ENCODE measurements at places on chromosomes 1 and 21.
A peak's percentile ranks its signal among the peaks of the same experiment; 100 is the strongest.

GRCh38 chr1:171754353-171754705 is 12.5 kb upstream of the VAMP4 start:
- no peak for DNase-seq

- no peak for DNase-seq
Observed at GRCh38 chr1:56399326-56399725, 180.0 kb downstream of the PLPP3 start.

- DNase-seq, result no peak
Observed at GRCh38 chr21:34724857-34725195, 56.0 kb downstream of the CLIC6 start.

DNA sequence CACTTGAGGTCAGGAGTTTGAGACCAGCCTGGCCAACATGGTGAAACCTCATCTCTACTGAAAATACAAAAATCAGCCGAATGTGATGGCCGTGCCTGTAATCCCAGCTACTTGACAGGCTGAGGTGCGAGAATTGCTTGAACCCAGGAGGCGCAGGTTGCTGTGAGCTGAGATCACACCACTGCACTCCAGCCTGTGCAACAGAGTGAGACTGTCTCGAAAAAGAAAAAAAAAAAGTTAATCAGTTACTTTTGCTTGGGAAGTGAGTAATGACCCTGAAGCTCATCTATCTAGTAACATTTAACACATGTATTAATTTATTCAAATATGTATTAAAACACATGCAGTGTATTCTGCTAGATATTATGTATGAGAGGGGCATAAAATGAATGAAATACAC is 49.4 kb downstream of the ZNF326 start:
- no peak for DNase-seq

DNA sequence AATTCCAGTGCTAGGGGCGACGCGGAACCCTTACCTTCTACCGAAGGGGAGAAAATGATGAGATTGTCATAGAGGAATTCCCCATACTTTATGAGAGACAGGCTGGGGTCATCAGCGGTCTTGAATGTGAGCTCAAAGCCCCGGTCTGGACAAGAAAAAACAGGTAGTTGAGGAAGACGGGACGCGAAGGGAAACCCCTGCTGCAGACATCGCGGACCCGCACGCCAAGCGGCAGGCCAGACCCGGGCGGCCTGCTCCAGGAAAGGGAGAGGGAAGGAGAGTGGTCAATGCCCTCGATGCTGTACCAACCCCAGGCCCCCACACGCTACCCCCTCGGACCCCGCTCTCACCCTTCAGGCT is 342 bp downstream of the DDOST start:
- peak; percentile 17 for DNase-seq

DNA sequence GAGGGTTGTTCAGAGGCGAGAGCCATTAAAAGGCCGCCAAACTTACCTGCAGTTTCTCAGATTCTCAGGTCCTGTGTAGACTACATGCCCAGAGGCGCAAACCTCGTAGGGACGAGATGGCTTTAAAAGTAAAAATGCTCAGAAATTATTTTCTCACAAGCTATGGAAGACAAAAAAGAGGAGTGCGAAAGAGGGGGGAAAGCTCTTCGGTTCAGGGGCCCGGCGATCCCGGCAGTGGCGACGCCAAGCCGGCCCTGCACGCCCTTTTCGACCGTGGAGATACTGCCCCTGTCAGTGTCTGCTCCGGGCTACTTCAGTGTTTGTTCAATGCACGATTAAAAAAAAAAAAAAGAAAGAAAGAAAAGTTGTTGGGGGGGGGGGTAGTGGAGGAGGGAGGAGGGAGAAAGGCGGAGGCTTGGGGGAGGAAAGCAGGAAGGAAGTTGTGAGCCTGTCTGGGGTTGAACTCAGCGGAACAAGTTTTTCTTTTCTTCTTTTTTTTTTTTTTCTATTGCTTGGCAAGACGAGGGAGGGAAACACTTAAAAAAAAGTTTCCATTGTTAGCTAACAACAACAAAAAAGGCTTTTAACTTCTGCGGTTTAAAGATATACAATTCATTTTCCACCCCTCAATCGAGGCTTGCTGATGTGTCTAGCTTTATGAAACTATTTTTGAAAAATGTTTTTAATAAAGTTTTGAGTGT is at the start of gene ITPKB:
ITPKB (minus strand) TSS at position 288 of the 701 bp plus-strand sequence. CDS start 1,824 bp downstream, outside the sequence.
- DNase-seq, result peak; percentile 76

GRCh38 chr1:219278288-219278687 is 104.6 kb downstream of the LYPLAL1 start:
- no peak for DNase-seq

DNA sequence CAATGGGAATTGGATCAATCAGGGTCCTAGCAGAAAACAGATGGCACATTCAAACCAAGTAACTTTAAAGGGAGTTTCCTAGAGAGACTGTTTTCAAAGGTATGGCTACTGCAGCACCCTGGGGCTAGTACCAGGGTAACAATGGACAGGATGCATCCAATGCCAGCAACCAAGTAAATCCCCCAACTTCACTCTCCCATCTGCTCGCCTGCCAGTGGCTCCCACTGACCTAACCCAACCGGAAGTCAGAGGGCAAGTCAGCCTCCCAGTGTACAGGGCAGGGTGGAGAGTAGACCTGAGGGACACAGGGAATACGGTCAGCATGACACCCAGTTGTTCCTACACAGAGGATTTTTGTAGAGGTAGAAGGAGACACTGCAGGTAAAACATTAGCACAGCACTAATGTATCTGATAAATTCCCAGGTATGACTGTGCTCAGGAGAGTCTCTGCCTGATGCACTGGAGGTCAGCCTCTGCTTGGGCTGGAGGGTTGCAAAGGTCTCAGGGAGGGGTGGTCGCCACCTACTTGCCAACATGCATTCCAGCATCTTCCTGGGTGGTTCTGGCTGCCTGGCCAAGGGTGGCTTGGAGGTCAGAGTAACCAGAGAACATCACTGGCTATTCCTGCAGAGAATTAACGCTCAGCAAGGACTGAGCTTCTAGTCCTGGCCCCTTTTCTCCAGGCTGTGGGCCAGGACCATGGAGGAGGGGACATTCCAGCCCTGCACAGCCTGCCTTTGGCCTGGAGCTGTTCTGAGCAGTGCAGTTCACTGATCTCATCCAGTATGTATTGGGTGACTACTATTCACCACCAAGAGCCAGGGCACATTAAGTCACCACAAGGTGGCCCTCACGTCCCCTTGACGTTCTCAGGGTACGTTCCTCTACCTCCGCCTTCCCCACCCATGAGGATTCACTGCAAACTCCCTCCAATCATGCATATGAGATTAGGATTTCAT is 5.1 kb upstream of the GJA4 start:
- DNase-seq, result peak; percentile 9

- no peak for DNase-seq
Observed at GRCh38 chr1:32521165-32521564, 18.1 kb upstream of the ZBTB8A start.

DNA sequence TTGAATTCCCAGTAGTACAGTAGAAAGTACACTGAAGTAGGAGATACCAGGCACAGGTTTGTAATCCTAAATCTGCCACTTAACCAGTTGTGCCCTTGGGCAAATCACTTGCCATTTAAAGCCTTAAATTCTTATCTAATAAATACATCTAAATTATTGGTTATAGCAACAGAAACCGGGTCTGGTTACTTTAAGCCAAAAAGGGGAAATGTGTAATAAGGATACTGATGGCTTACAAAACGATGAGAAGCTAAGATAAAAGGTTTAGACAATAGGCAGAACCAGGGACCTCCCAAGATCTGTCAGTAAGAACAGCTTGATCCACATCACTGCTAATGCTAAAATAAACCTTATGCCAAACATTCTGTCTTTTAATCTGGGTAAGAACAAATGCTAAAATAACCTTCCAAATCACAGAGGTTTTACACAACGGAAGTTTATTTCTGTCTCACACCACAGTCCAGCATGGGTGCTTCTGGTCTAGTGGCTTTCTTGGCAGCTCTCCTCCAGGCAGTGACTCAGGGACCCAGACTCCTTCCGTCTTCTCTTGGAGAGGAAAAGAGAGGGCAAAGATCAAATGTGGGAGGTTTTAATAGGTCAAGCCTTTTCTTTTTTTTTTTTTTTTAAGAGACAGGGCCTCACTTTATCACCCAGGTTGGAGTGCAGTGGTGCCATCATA is 16.5 kb upstream of the ZMYM1 start:
- DNase-seq, result peak; percentile 48

- no peak for DNase-seq
Observed at GRCh38 chr1:189538271-189538670, 939.4 kb downstream of the BRINP3 start.

DNA sequence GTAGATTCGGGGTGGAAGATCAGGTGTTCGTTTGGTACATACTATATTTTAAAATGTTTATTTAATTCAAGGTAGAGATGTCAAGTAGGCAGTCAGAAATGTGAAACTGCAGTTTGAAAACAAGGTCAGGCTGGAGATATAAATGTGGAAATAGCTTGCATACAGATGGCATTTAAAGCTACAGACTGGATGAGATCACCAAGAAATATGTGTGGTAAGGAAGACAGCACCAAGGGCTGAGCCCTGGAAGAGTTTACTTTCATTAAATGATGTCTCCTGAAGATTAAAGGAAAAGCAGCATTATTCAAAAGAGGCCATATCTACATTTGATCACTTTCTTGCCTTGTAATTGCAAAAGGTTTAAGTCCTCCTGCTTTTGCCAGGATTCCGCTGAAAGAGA is 271.3 kb downstream of the PTBP2 start:
- DNase-seq, result no peak

- DNase-seq, result peak; percentile 27
Observed at GRCh38 chr1:27074175-27074780, 61.6 kb upstream of the TENT5B start.

GRCh38 chr1:112247036-112247597 is 148.9 kb upstream of the CTTNBP2NL start:
- no peak for DNase-seq

GRCh38 chr1:248733566-248733965 is 22.0 kb downstream of the LYPD8 start:
- no peak for DNase-seq

GRCh38 chr1:235368428-235368827 is 1.2 kb downstream of the TBCE start:
- no peak for DNase-seq

DNA sequence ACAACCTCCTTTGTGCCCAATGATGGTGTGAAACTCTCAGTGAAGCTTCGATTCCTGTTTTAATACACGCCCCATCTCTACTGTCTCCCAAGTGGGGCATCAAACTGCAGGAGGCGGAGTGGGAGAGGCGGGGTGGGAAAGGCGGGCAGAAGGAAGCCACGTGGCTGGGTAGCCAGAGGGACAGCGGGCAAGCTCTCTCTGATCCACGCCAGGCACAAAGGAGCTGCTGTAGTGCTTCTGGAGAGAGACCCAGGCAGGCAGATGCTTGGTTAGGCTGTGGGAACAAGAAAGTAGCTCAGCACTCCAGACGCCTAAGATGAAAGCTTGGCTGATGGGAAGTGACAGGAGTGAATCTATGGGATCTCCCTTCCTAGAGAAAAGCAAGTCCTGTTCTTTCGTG is 25.7 kb downstream of the TRIM67 start:
- no peak for DNase-seq

- DNase-seq, result no peak
Observed at GRCh38 chr1:67664048-67664447, 21.0 kb upstream of the GADD45A start.

- no peak for DNase-seq
Observed at GRCh38 chr1:42834803-42835202, 11.6 kb upstream of the ZNF691 start.

- DNase-seq, result no peak
Observed at GRCh38 chr1:50251702-50252101, 143.0 kb downstream of the ELAVL4 start.

DNA sequence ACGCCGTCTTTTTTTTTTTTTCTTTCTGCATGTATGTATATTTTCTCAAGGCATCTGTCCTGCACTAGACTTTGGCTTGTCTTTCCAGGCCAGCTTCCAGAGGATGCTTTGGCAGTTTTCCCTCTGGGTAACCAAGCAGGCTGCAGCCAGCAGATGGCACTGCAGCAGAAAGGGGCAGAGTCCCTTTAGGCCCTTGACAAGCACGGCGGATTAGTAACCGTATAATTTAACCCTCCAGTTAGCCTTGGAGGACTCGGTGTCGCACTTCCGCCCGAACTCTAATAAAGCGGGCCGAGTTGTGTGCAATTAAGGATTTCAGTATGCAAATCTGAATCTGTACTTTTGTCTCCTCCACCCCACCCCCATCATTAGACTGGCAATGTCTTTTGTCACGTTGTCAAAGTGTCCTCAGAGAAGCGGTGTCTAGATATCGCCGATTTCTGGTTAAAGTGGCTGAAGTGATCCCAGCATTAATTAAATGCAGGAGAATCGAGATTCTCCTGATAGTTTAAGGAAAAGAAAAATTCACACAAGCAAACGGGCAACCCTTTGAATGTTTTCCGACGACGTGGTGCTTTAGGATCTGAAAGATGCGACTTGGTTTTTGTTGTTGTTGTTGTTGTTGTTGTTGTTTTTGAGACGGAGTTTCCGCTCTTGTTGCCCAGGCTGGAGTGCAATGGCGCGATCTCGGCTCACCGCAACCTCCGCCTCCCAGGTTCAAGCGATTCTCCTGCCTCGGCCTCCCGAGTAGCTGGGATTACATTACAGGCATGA is 1.1 kb upstream of the TMEM167B start:
- peak; percentile 82 for DNase-seq

All from RKO (cell line).